GM12865 (cell line): ENCODE measurements at places on chromosomes 5 and 9.

- DNase-seq, result no peak
These were observed 62.4 kb downstream of the PJA2 start for GRCh38 chr5:109347252-109347888.

GRCh38 chr5:143238620-143239019 lies 164.9 kb downstream of the NR3C1 start:
- DNase-seq, result no peak

DNA sequence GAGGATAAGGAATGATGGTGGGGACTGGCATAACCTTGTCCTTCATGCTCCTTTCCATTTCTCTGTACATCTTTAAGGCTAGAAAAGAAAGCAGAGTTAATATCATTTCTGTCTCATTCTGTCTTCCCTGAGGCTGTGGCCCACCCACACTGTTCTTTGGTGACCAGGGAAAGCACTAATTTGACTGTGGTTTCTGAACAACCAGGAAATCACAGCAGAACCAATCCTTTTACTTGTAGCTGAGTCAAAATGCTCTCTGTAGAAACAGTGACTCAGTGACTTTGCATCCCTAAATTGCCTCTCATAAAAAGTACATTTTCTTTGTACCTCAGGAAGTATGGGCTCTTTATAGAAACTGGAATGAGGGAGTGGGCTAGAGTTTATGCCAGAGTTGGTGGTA lies 28.1 kb downstream of the IL33 start:
- DNase-seq, result peak; percentile 59

DNA sequence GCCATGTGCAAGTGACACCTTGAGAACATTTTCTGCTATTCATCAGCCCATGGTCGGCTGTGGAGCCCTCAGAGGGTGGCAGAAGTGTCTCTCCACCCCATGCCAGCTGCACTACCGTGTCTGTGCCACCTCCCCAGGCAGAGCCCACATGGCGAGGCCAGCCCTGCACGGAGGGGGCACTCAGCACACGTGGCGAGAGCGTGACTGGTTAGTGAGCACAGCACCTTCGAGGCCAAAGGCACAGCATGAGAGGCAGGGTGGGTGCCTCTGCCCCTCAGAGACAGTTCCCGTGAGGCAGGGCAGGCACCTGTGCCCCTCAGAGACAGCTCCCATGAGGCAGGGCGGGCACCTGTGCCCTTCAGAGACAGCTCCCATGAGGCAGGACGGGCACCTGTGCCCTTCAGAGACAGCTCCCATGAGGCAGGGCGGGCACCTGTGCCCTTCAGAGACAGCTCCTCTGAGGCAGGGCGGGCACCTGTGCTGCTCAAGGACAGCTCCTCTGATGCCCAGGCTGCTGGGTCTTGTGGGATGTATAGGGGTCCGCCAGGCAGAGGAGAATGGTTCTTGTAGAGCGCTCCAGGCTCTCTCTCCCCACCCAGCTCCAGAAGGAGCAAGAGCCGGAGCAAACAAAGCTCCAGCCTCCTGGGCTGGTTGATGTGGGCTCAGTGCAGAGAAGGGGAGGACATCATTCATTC lies 179.8 kb upstream of the PPP1R26 start:
- no peak for DNase-seq

DNA sequence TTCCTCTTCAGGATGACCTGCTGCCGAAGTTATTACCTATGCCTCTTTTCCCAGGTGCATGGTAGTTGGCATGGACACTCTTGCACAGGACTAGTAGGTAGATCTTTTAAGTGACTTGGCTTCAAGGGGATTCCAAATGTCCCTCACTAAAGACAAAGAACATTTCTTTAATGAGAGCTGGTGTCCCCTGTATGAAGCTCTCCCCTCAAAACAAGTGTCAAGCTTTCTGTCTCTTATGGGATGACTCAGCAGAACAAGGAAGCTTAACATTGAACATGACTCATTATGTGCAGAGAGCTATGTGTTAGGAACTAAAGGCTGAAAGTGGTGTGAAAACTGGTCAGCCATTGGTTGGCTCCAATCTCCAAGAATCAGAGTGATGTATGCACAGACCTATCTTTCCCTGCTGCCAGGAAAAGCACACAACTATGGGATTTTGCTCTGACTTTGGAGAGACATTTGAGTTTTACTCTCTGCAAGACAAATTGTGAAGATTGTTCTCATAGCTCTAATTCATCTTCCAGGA lies 120.5 kb downstream of the PRDM6 start:
- peak; percentile 13 for DNase-seq

GRCh38 chr5:78964889-78965288 lies 20.2 kb downstream of the ARSB start:
- DNase-seq, result peak; percentile 60

DNA sequence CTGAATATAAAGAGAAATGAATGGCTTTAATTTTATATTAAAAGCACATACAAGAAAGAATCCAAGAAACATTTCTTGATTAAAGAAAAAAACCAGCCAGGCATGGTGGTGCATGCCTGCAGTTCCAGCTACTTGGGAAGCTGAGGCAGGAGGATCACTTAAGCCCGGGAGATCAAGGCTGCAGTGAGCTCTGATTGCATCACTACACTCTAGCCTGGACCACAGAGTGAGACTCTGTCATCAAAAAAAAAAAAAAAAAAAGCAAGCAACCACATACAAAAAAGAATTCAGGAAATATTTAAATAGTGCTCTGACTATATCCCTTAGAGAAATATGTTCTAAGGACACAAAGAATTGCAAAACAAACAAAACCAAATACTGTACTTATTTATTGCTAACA lies 2.5 kb upstream of the PLAC8L1 start:
- DNase-seq, result no peak

- no peak for DNase-seq
These were observed 149.5 kb downstream of the ROR2 start for GRCh38 chr9:91800473-91801030.

DNA sequence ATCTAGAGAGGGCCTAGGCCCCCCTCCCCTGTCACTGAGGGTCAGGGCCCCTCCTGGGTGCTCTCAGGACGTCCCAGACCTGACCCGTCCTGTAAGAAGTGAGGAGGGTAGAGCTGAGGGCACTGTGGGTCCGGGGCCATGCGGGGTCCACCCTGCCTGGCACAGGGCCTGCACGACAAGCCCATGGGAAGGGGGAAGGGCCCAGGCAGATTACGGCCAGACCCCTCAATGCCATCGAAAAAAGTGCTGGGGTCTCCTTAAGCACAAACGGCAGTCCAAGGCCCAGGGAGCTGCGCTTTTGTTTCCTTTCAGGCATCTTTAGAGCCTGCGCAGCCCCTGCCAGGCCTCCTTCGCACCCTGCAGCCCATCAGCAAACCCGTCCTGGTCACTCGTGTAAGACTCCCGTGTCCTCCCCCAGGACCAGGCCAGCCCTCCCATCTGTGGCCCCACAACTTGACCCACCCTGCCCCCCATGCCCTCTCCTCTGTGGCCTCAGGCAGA lies 4.4 kb upstream of the EXOC3 start:
- no peak for DNase-seq

DNA sequence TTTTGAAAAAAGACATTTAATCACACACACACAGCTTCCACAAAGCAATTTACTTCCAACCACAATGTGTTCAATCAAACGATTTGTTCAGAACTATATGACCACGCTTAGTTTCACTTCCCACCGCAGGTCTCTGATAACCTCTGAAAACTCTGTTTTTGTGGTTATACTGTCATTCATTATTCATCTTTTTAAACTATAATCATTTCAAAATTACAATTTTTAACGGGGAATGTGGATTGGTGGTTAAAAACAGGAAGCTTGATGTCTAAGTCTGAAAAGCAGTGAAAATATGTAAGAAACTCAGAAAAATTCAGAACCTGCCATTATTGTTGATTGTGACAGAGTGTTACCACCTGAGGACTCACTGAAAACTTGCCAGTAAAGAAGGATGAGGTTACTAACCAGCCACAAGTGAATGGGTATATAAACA lies 12.7 kb upstream of the TMEM174 start:
- DNase-seq, result peak; percentile 73

GRCh38 chr5:62395210-62395950 lies 8.3 kb downstream of the DIMT1 start:
- no peak for DNase-seq
